ENCODE measurements at places on chromosomes 2 and 18. TPM values are rescaled to one million over a fixed set of nuclear protein-coding genes. Genes with fewer than 3 reads are reported as not detected.

GRCh38 chr2:205686056-205686782, 3.9 kb downstream of the NRP2 start:
- DNase-seq: peak; percentile 45

- peak; percentile 85 for DNase-seq
These were observed 26.9 kb upstream of the ASAP2 start for GRCh38 chr2:9179572-9180201.

GRCh38 chr18:42807887-42808286, 307.6 kb downstream of the RIT2 start:
- DNase-seq: no peak

- no peak for DNase-seq
These were observed 17.4 kb upstream of the COX7A2L start for GRCh38 chr2:42378415-42378814.

DNA sequence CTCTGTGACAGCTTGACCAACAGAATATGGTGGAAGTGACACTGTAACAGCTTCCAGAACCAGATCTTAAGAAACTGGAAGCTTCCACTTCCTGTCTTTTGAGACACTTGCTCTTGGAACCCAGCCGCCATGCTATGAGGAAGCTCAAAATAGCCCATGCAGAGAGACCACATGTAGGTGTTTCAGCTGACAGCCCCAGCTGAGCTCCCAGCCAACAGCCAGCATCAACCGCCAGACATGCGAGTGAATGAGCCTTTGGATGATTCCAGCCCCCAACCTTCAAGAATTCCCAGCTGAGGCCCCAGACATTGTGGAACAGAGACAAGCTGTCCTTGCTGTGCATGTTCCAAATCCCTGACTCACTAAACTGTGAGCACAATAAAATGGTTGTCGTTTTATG, 27.9 kb downstream of the ACVR1 start:
- DNase-seq: no peak

GRCh38 chr2:108396845-108397244, 19.1 kb downstream of the SULT1C4 start:
- peak; percentile 60 for DNase-seq

- no peak for DNase-seq
These were observed 882.4 kb downstream of the DSC3 start for GRCh38 chr18:30160124-30160523.

GRCh38 chr2:236934656-236935055, 151.0 kb upstream of the COPS8 start:
- DNase-seq: no peak

DNA sequence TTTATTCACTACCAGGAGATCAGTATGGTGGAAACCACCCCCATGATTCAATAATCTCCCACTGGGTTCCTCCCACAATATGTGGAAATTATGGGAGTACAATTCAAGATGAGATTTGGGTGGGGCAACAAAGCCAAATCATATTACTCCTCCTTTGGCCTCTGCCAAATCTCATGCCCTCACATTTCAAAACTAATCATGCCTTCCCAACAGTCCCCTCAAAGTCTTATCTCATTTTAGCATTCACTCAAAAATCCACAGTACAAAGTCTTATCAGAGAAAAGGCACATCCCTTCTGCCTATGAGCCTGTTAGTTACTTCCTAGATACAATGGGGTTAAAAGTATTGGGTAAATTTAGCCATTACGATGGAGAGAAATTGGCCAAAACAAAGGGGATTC, 989.5 kb upstream of the CNTNAP5 start:
- DNase-seq: no peak

GRCh38 chr2:55511508-55512124, 7.9 kb upstream of the CFAP36 start:
- peak; percentile 49 for DNase-seq

GRCh38 chr2:9950521-9951271, 797 bp upstream of the GRHL1 start:
- no peak for DNase-seq

DNA sequence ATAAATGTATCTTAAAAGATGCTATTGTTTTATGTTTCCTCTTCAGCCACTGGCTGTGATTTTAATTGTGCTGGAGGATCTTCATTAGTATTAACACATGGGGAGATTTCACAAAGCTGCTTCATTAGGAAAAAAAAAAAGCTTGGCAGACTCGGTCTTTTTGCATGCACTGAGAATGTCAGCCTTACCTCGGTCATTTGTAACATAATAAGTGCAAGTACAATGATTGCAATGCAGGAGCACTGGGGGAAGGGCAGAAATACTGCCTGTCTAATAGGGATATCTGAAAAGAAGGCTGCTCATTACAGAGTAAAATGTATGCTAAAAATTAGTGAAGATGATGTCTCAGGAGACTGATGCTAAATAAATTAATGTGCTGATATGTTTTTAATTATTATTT, 1.3 kb upstream of the BAZ2B start:
- DNase-seq: peak; percentile 16

DNA sequence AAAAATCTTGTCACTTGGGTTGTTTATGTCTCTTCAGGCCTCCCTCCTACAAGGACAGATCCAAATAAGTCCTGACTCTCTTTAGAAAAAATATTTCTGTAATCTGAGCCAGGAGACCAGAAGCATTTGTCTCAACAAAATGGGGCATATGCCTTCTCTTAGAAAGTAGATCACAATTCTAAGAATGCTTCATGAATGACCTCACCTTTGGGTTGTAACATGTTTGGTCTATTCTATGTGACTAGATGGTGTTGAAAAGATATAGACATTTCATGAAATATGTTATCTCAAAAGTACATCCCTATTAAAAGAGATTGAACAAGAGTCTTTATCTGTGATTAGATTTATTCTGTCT, 159.0 kb upstream of the SETBP1 start:
- no peak for DNase-seq

DNA sequence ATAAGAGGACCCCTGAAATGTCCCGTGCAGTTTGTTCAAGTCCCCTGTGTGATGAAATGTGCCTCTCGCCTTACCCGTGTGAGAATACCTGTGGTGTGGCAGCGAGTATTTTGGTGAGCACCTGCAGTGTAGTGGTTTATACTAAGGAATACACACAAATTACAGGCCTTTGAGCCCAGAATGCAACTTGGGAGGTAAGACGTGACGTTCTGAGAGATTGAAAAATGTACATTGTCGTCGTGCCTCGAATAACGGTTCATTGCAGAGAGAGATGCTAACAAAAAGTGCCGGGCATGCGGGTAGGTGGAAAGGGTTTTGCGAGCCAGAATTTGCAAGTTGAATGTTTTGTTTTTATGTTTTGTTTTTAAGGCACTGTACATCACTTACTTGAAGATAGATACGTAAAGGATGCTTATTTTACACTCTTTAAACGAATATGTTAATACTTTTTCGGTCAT, 867 bp downstream of the RBBP8 start:
- DNase-seq: no peak

DNA sequence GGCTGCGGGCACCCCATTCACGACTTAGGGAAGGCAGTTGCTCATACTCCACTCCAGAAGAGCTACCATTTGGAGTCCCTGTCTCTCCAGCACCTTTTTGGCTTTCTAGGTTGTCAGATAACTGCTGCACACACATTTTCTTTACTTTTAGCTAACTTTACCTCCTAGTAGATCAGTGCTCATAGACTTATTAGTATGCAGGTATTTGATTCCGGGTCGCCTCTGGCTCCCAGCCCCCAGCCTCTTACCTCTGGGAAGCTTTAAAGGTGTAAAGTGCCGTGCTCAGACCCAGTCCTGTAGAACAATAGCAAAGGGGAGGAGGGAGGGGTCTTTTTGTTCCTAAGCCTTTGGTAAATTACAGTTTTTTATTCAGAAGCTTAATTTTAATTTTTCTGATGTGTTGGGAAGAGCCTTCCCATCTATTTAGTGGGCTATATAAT, 102.9 kb downstream of the SPTBN1 start:
- no peak for DNase-seq

GRCh38 chr2:37168217-37168981, 11.6 kb upstream of the EIF2AK2 start:
- peak; percentile 62 for DNase-seq

DNA sequence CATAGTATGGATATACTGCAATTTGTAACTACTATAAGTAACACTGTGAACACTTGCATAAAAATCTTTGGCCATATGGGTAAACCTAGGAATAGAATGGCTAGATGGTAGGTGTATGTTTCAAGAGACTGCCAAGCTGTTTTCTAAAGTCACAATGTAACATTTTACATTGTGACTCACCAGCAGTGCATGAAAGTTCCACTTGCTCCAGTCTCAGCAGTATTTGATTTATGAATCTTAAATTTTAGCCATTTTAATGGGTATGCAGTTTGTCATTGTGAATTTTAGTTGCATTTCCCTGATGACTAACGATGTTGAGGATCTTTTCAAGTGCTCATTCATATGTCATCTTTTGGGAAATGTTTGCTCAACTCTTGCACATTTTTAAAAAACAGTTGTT, 86.1 kb downstream of the FARSB start:
- peak; percentile 57 for DNase-seq

DNA sequence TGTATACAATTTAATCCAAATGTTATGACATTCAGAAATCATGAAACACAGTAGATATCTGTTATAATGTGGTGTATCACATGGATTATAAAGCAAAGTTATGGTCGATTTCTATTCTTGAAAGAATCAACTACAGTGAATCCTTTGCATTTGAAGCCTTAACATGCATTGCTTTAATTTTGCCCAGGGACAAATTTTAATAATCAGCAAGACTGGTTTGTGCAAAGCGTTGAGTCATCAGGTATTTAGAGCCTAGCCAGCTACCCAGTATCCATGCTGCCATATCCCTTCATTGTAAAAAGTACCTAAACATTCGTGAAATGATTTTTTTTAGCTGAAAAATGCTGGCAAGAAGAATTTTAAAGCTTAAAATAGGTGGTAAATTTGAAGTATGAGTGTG, 8.9 kb upstream of the SPDYA start:
- DNase-seq: peak; percentile 54

DNA sequence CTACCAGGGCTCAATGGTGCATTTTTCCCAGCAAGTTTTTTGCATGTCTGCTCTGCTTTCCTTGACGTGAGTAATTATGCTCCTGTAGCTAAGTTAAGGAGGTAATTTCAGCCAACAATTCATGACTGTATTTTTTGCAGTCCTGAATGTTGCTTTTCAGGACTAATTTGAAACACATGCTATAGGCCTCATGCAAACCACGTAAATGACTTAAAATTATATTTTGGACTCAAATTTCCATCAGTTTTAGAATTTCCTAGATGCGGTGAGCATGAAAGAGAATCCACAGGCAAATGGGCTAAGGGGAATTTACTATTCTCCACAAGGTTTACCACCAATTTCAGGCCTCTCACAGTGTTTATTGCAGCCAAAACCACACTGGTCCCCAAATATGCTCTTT, 589.9 kb upstream of the LRRTM1 start:
- no peak for DNase-seq

- DNase-seq: no peak
These were observed 169.2 kb upstream of the MYCN start for GRCh38 chr2:15771124-15771523.

DNA sequence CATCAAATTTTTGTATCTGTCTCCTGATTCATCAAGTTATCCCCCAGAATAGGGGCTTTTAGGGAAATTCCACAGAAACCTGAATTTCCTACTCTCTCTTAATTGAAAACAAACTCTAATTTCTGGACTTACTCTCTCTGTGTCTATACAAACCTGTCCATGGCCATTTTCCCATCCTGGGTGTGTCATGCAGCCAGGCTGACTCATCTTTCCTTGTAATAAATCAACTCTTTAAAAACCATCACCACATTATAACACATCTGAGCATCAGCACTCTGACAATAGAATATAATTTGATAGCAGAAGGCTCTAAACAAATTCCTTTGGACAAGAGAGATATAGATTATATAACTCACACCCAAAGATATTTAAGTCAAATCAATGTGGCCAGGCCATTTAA, 610.2 kb downstream of the DCC start:
- no peak for DNase-seq

- DNase-seq: no peak
These were observed 21.7 kb downstream of the AKAIN1 start for GRCh38 chr18:5175378-5175777.

- DNase-seq: peak; percentile 16
These were observed 107.1 kb upstream of the STK17B start for GRCh38 chr2:196278491-196278911.

DNA sequence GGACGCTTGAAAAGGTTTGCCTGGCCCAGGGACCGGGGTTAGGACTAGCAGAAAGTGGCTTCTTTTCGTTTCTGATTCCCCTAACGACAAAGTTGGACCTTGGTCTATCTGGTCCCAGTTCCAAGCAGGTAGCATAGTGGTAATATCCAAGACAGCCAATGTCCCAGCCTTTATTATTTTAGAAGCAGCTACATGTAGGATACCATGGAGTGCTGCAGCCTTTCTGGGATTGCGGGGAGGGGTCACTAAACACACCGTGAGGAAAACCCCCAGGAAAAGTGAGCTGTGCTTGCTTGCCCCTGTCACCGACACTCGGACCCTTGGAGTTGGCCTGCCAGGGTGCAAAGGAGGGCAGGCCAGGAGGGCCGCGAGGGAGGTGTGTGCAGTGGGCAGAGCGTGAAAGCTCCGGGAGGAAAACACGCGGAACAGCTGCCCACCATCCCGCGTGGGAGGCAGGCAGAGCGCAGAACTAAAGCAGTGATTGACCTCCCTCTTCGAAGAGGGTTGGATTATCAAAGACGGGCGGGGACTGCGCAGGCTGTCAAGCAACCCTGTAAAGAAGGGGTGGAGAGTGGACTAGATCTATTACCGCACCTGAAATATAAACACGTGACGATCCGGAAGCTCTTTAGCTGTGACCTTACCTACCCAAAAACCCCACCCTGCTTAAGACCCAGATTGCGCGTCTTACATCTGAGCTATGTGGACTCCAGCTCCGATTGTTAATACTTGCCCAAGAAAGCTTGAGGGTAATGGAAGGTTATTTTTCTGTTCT, 624 bp upstream of the MAP4K3 start:
- DNase-seq: peak; percentile 32

Gene NMUR1
- not detected for total RNA-seq

Gene KCNIP3
- total RNA-seq: 2.6 TPM

Gene TTR
- total RNA-seq: not detected

Gene ANKRD30BL
- total RNA-seq: not detected

Gene PLEKHB2
- 167 TPM for total RNA-seq

Gene TUBA3E
- not detected for total RNA-seq

Gene ABCB11
- under 0.01 TPM for total RNA-seq

Gene DNAJB2
- 29.6 TPM for total RNA-seq

Gene TTN
- under 0.01 TPM for total RNA-seq

Gene EN1
- total RNA-seq: under 0.01 TPM

Gene MRPL44
- 32.0 TPM for total RNA-seq

Gene ABCG8
- total RNA-seq: not detected

Gene VWC2L
- total RNA-seq: under 0.01 TPM

Gene ABCG5
- not detected for total RNA-seq

Gene SP9
- under 0.01 TPM for total RNA-seq

Gene RNF152
- 11.7 TPM for total RNA-seq

Gene GKN2
- total RNA-seq: not detected

Gene HOXD13
- total RNA-seq: not detected

Gene OR6B2
- total RNA-seq: not detected

Gene TDRD15
- not detected for total RNA-seq

All from fibroblast of villous mesenchyme (primary cell).